Karpas-422 (cell line): ENCODE measurements at places on chromosomes 4 and X.

DNA sequence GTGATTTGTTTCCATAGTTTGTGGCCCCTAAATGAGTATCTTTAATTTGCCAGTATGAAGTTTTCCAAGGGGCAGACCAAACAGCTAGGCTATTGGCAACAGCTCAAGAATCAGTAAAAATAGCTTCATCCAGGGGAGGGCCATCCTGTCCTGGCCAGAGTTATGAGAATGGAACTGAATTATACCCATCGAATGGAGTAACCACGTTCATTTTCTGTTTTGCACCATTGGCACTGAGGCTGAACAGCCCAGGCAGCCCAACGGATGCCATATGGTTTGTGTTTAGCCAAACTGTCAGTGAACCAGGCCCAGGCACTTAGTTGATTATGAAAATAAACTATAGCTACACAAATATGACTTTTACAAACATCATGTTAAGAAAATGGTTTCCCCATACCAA lies 17.7 kb upstream of the ASB5 start:
- DNase-seq: no peak

GRCh38 chrX:17846045-17846444 lies 15.1 kb downstream of the RAI2 start:
- DNase-seq: no peak

DNA sequence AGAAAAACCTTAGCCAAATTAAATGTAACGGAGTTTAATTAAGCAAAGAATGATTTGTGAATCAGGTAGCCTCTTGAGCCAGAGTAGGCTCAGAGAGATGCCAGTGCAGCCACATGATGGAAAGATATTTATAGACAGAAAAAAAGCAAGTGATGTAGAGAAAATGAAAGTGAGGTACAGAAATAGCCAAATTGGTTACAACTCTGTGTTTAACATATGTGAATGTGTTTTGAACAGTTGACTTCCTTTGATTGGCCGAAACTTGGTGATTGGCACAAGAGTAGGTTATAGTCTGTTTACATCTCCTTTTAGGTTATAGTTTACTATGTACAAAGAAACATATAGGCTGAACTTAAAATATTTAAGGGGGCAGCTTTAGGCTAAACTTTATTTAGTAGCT lies 459.9 kb upstream of the BOD1L1 start:
- no peak for DNase-seq

DNA sequence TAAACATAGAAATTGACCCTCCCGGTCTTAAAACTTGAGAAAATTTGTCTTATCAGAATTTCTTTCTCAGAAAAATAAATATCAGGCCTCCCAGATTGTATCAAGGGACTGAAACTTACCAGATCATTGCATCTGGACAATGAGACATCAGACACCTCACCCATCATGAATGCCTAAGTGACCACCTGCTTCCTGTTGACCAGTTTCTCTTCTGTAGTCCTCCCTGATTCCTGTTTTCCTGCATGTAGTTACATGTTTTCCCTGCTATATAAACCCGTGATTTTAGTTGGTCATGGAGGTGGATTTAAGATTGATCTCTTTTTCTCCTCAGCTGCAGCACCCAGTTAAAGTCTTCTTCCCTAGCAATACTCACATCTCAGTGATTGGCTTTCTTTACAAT lies 548.1 kb downstream of the PPP4R3C start:
- no peak for DNase-seq

- DNase-seq: no peak
These were observed 21.4 kb downstream of the REELD1 start for GRCh38 chr4:146235654-146236177.

DNA sequence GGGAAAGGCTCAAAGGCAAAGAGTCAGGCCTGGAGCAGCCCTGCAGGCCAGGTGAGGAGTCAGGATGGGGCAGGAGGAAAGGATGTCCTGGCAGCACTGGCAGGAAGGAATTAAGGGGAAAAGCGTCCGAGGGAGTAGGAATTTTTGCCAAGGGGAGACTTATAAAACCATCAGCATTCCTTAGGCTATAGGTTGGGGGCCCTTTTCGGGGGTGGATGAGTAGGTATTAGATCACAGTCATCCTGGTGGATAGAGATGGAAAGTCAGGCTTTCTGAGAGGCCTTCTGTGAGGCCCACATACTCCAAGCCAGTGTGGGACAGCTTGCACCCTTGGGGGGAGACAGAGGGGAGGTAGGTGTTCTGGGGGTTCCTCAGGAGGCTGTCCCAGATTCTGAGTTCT lies 12.3 kb downstream of the STARD8 start:
- DNase-seq: no peak

DNA sequence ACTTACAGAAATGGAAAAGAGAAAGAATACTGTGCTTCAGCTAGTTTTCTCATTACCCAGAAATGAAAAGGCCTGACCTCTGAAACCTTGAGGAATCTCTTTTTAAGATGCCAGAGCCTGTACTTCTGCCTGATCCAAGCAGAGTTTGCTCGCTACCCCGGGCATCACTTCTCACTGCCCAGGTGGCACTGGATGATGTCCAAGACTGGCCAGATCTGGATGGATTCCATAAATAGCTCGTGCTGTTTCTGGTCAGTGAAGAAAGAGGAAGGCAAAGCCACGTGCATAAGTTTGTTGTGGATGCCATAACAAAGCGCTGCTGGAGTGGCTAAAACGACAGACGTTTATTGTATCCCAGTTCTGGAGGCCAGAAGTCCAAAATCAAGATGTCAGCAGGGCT lies 133.5 kb downstream of the TBL1X start:
- no peak for DNase-seq

- no peak for DNase-seq
These were observed 53.5 kb upstream of the VEGFD start for GRCh38 chrX:15437724-15438123.

DNA sequence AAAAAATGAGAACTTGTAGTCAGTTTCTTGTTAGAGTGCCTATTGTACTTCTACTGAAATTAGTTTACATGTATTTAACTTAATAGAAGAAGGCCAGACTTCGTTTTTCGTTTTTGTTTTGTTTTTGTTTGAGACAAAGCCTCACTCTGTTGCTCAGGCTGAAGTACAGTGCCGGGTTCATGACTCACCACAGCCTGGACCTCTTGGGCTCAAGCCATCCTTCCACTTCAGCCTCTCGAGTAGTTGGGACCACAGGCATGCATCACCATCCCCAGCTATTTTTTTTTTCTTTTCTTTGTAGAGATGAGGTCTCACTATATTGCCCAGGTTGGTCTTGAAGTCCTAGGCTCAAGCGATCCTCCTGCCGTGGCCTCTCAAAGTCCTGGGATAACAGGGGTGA lies 793.9 kb downstream of the ADGRL3 start:
- no peak for DNase-seq

DNA sequence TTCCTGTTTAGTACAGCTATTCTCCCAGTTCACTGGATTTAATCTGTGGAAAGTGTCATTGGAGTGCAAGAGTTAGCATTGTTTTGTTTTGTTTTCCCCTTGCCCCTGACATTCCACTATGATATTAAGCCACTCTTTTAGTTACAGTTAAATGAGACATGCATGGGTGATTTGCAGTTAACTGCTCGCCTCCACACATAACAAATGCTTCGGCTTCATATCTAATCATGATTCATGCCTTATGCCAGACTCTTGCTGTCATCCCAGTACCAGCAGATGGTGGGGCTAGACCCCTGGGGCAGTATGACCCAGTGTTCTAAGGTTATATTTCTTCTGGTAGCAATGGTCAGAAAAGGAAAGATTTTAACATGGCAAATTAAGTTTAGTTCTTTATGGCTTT lies 80.1 kb downstream of the RAP1GDS1 start:
- no peak for DNase-seq

GRCh38 chr4:7236847-7237246 lies 44.5 kb downstream of the SORCS2 start:
- no peak for DNase-seq

GRCh38 chr4:2166253-2166652 lies 75.7 kb downstream of the HAUS3 start:
- no peak for DNase-seq

- no peak for DNase-seq
These were observed 1.7 kb downstream of the EIF1AX start for GRCh38 chrX:20139966-20140365.

GRCh38 chr4:2071252-2071911 lies 12.3 kb downstream of the NAT8L start:
- DNase-seq: no peak

- no peak for DNase-seq
These were observed 25.5 kb downstream of the GALNT7 start for GRCh38 chr4:173194157-173194556.

DNA sequence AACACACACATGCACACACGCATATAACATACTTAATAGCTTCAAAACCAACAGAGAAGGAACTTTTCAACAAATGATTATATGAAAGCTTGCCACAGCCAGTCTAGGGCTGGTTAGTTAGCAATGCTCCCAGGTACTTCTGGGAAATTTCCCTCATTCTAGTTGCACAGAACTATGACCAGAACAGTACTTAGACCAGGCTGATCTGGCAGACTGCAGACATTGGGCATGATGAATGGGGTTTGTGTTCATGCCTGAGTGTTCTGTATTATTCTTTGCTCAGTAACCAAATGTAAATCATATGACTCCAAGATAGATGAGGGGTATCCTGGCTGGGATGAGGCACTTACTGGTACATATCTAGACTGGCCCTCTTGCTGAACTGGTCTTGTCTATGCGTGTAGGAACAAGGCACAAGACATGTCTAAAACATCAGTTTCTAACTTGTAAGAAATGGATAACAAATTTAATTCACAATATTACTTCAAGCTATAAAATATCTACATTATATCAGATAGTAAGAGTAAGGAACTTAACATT lies 50.3 kb upstream of the GEMIN8 start:
- DNase-seq: no peak
